GM23248 (cell line): ENCODE measurements at places on chromosomes 7 and 10.

DNA sequence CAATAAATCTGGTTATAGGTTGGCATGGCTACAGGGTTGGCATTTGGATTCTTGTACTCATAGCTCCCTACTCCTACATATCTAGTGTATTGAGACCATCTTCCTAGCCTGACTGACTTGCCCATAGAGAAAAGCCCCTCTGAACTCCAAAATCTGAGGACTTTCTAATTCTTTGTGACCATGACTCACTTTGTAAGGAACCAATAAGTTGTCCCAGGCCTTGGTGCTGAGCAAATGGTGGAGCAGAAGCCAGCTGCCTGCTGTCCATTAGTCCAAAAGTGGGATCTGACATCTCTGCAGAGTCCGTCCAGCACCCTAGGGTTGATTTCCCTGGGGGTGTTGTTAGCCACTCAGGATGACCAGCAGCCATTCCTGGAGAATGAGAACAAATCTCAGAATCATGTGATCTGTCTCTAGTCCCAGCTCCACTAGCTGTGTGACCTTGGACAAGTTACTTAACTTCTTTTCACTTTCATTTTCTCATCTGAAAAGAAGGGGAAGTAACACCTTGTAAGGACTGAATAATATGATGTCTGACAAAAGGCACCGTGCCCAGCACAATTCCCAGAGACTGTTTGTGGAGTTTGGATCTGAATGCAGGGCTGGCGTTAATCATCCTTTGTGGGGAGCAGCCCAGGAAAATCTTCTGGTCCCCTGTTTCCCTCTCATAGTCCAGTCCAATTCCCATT is 44.1 kb downstream of the MTURN start:
- no peak for DNase-seq

- DNase-seq: no peak
Observed at GRCh38 chr7:122762071-122762470, 59.3 kb upstream of the RNF148 start.

DNA sequence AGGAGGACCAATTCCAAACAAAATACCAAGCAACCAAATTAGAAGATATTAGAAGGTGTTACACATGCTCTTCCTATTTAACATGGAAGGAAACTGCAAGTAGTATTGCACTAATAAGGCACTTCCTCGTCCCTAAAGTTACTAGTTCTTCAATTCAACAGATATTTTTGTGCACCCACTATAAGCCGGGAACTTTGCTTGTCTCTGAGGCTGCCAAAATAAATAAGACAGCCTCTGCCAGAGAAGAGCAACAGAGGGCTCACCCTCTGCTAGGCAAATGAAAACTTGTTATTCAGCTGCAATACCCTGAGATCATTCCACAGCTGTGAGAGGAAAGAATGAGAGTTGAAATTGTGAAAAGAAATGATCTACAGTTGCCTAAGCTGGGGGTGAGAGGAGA is 37.4 kb upstream of the GSAP start:
- peak; percentile 63 for DNase-seq

GRCh38 chr7:139687211-139687954 is 90.4 kb downstream of the HIPK2 start:
- peak; percentile 45 for DNase-seq

- DNase-seq: peak; percentile 86
Observed at GRCh38 chr10:35643151-35644049, 1.3 kb upstream of the FZD8 start.

- no peak for DNase-seq
Observed at GRCh38 chr7:48028938-48029337, at the start of gene SUN3. TSS of gene SUN3 (minus strand) at chr7:48029107. CDS start at chr7:48028938, 169 bp downstream.

- peak; percentile 24 for DNase-seq
Observed at GRCh38 chr10:77500754-77501151, 136.9 kb downstream of the KCNMA1 start.

DNA sequence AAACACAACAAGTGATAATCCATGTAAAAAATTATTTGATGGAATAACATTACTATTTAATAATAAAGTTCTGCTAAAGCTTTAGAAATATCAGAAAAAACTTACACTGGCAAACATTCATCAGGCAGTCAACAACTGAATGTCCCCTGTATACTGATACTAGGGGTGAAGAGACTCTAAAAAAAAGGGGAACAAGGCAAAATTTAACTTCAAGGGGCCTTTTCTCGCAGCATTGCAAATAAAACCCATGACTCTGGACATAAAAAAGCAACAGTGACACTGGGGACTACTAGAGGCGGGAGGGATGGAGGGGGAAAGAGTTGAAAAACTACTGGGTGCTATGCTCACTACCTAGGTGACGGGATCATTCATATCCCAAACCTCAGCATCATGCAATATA is 5.8 kb upstream of the IFRD1 start:
- DNase-seq: no peak

- no peak for DNase-seq
Observed at GRCh38 chr10:77892021-77892739, 34.4 kb downstream of the DLG5 start.

DNA sequence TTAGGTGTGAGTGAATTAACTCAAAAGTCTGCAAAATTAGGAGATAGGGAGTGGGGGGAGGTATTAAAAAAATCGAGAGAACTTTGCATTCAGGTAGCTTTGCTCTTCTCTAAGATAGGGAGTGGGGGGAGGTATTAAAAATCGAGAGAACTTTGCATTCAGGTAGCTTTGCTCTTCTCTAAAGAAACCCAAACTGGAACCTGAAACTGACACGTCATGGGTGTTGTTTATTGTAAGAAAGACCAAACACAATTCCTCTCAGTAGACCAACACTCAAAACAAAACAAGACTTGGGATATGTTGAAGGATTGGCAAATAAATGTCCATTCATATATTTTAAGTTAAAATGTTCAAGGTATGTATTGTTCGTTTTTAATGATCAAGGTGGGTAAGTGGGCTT is 87.9 kb downstream of the KIAA1549 start:
- no peak for DNase-seq

DNA sequence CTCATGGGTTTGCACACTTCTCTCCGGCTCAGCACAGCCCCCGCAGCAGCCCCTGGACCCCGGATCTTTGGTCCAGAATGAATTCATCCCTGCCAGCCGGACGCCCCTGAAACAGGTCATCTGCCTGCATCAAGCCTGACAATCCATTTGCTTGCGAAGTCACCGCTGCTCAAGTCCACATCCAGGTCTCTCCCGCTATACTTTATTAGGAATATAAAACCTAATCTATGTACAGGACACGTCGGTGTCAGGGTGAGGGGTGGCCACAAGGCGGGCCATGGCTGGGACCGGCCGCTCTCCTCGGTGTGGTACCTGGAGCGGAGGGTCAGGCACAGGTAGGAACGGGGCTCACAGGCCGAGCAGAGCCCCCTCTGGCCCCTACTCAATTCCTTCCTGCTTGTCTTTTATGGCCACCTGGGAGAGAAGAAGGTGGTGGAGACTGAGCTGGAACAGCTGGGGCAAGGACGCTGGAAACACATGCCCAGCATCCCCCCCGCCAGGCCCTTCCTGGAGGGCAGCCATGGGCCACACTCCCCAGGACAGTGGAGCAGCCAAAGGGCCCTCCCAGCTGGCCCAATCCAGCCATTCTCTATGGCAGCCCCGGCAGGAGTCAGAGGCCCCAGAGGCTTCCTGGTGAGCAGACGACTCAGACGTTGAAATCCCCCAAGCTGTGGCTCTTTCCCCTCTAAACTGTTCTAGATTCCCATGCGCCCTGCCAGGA is 5.3 kb downstream of the POLR2J start:
- no peak for DNase-seq

DNA sequence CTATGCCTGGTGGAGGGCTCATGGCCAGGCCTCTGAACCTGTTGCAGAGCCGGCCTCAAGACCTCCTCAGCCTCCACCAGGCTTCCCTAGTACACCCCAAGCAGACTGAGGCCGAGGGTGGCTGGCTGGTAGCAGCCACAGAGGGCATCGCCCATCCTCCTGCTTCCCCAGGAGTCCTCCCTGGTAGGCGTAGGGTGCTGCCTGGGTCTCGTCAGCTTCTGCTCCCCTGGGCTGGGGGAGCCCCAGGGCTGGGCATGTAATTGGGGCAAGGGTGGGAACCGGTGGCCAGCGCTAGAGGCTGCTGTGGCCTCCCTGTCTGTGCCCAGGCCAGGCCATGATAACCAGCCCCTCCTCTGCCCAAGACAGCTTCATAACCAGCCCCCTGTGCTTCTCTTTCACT is 32.6 kb downstream of the TBATA start:
- no peak for DNase-seq

DNA sequence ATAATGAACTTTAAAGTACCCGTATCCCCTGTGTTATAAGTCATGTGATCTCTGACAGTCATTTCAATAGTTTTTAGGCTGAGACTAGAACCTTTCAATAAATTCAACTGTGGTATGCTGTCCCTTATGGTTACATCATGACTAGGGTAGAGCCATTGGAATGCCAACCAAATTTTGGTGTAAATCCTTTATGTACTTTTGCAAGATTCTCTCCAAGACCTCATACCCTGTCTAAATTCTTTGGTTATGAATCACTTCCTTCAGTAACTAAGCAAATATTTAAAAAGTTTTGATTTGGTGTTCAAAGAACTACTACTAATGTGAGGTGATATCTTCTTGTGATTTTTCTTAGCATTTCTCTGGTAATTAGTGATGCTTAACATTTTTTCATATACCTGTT is 20.8 kb upstream of the OR6B1 start:
- peak; percentile 74 for DNase-seq

DNA sequence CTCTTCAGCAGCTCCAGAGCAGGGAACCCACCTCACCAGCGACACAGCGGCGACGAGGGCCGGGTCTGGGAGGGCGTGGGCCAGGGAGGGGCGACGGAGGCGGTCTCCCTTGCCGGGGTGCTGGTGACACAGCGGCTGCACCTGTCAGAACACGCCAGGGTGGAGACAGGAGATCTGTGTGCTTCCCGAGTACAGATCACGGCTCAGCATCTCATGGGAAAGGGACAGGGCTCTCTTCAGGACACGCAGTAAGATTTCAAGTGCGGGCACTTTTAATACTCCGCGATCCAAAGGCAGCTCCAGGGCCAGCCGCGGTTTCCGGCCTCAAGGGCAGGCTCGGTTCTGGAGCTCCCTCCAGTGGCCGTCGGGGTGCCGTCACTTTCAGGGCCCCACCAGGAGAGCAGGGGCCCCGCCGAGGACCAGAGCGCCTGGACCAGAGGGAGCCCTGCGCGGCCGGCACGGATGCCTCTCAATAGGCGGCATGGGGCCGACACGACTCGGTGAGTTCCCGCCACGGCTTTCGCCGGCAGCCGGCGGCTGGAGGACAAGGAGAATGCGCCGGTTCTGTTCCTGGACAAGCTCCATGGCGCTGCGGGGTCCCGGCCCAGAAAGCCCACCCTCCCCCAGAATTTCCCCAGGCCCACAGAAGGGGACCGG is 21.4 kb downstream of the GPR146 start:
- peak; percentile 88 for DNase-seq

GRCh38 chr10:20593649-20594048 is 303.5 kb downstream of the NEBL start:
- no peak for DNase-seq

- peak; percentile 58 for DNase-seq
Observed at GRCh38 chr10:133334503-133335245, 2.0 kb downstream of the CALY start.

DNA sequence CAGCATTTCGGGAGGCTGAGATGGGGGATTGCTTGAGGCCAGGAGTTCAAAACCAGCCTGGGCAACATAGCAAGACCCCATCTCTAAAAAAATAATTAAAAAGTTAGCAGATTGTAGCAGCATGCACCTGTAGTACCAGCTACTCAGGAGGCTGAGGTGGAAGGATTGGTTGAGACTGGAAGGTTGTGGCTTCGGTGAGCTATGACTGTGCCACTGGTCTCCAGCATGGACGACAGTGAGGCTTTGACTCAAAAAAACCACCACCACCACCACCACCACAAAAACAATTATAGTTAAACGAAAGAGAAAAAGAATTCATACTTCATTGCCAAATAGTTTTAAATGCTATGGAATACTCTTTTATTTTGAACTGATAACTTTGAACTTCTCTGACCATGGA is 63.4 kb downstream of the VTI1A start:
- no peak for DNase-seq

GRCh38 chr10:75111907-75112679 is 637 bp downstream of the SAMD8 start:
- DNase-seq: peak; percentile 77

DNA sequence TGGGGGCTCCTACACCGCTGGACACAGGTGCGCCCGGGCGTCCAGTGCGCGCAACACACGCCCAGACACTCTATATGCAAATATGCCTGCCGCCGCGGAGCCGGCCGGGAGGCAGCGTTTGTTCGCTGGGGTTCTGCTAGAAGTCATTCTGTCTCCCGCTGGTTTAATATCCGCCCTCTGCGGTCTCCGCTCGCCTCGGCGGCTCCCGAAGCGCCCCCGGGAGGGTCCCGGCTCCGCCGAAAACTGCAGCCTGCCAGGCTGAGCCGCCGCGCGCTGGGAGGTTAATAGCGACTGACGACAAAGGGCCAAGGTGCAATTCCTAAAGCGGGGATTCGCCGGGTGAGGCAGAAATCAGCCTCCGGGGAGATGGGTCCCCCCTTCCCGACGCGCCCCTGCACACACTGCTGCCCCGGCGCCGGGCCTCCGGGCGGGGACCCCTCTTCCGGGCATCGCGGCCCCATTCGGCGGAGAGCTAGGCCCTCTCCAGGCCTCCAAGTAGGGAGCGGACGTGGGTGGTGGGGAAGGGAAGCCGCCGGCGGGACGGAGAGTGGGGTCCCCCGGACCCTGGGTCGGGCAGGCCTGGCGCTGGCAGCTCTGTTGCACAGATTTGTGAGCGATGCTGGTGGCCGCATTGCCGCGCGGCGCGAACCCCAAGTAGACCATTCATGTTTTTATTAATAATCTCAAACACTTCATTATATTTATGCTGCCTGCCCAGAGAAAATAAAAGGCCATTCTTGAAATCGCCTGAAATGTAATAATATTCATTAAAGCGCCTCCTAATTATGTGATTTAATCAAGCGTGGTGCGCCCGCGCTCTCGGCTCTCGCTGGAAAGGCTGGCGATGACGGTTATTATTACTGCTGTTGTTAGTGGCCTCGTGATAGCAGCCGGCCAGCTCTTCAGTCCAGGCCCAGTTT is 9.1 kb downstream of the EN2 start:
- peak; percentile 30 for DNase-seq
